ENCODE measurements at places on chromosomes 2 and 18.

DNA sequence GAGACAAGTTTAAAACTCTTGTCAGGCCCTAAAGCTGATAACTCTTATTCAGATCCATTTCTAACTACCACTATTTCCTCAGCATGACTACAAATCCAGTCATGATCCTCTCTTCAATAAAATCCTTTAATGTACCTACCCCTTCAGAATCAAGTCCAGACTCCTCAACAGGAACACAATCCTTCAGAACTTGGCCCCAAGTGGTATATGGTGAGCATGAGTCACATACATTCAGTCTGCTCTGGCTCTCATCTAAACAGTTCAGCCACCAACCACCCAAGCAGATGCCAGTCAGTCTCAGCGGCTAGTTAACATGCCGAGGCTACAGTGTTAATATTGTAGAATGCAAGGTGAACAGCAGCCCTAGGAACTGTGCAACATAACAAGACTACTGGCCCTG is 9.7 kb downstream of the LMAN2L start:
- no peak for DNase-seq

DNA sequence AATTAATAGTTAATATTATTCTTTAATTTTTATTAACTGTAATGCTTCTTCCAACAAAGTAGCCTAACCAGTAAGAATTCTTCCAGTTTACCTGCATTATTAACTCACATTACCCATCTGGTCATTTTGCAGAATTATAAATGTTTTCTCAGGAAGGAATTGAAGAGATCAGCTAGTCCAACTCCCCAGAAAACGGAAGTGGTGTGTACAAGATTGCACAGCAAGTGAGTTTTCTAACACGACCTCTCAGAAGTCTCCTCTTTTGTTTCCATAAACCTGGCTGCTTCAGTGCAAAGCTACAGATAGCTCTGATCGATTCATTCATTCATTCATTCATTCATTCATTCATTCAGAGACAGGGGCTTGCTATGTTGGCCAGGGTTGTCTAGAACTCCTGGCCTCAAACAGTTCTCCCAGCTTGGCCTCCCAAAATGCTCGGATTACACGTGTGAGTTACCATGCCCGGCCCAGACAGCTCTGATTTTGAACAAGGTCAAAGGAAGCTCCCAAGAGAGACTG is 128.8 kb upstream of the REV1 start:
- no peak for DNase-seq

DNA sequence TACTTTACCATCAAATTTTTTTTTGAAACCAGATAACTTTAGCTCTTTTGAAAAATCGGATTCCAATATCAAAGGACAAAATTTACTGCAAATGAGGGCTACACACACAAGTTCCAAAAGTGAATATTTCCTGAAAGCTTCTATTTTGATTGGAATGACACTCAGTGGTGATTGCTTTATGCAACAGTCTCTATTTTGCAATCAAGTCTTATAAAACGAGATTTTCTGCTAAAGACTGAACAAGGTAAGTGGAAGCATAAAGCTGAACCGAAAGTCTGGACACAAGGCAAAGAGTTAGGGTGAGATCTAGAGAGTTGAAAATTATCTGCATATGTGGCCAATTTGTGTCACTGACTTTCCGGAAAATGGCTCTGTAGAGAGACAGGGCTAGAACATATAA is 145.0 kb upstream of the OSR1 start:
- no peak for DNase-seq

DNA sequence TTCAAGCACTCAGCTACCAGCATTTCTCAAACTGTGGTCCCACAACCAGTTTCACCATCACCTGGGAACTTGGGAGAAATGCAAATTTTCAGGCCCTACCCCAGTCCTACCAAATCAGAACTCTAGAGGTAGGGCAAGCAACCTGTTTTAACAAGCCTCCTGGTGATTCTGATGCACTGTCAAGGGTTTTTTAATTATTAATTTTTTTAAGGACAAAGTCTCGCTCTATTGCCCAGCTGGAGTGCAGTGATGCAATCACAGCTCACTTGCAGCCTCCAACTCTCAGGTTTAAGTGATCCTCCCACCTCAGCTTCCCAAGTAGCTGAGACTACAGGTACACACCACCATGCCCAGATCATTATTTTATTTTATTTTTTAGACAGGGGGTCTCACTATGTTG is 7.8 kb downstream of the ACMSD start:
- no peak for DNase-seq

- DNase-seq: no peak
These were observed 228.4 kb upstream of the COPS8 start for GRCh38 chr2:236857246-236857645.
